H9 (cell line): ENCODE measurements at places on chromosomes 1 and 21.
A peak's percentile ranks its signal among the peaks of the same experiment; 100 is the strongest.

DNA sequence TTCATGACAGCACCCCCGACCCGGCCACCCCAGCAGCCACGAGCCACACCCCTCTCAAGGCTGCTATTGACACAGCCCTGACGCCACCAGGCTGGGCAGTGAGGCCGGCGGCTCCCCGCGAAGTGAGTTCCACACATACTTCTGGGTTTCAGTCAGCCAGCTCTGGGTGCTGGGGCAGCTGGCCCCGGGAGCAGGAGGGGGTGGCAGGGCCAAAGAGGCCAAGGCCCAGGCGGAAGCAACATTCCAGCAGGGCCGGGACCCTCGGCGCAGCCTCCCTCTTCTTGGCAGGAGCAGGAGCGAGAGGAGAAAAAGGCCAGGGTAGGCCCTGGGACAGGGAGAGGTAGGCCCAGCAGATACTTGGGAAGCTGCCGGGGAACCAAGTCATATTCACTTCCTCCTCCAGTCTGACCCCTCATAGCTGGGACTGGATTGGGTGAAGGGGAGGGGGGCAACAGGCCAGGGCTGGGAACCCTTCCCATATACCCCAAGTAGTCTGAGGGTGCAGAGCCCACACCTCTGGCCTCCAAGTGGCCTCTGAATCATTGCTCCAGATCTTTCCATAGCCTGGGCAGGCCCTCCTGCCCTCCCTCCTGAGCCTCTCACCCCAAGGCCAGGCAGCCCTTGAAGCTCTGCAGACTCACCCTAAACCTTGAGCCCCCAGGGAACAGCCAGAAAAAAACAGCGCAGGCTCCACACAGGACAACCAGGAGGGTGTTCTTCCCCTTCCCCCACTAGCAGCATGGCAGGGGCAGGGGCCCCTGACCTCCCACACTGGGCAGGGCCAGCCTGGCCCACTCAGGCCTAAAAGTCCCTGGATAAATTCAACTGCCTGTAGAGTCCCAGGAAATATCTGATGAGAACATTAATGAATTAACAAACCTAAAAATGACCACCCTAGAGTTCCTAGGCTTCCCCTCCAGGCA lies 5.7 kb downstream of the HSPG2 start:
- H3K27me3 ChIP-seq: no peaks in the 10 kb centered on the region
- peaks cover 21% of the 10 kb centered on the region for H3K36me3 ChIP-seq
- H3K4me1 ChIP-seq: peaks cover 7% of the 10 kb centered on the region; the same call in 1 of the 2 replicates
- no peak overlapping the region for H3K27ac ChIP-seq

GRCh38 chr1:212669102-212669501 lies 30.5 kb downstream of the BATF3 start:
- H3K27me3 ChIP-seq: peaks cover 2% of the 10 kb centered on the region; the same call in 1 of the 2 replicates
- H3K4me1 ChIP-seq: peaks cover 9% of the 10 kb centered on the region; the same call in 1 of the 2 replicates
- no peak overlapping the region for H3K4me3 ChIP-seq
- no peaks in the 10 kb centered on the region for H3K36me3 ChIP-seq

GRCh38 chr1:109704173-109704572 lies 7.9 kb upstream of the GSTM5 start:
- no peak overlapping the region for H3K27ac ChIP-seq
- DNase-seq: no peak
- peaks cover 21% of the 10 kb centered on the region; the same call in 1 of the 2 replicates for H3K36me3 ChIP-seq
- H3K27me3 ChIP-seq: no peaks in the 10 kb centered on the region

DNA sequence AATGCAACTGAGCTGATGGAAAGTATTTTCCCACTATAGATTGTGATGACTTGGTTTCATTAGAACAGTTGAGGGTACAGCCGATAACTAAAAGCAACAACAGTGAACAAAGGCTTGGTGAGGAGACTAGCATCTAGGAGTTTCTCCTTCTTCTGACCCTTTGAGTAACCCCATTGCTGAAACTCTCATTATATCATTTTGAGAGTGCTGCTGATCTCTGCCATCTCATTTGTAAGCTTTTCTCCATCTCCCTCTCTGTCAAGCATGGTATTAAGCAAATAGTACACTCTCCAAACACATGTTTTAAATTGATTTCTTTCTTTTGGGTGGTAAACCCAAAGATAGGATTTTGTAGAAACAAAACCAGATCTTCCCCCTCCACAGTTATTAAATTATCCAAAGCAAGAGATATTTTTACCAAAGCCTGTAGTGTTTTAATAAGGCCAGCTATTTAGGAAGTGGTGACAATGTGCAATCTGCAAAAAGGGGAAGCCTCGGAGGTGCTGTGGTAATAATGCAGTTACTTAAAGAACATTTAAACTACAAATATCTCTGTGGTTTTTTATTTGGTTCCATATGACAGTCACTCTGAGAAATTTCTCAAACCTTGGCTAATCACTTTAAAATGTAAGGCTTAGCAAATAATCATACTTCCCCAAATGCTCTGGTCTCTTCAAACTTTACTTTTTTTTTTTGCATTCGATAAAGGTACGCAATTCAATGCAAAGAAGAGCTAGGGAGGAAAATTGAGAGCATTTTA lies 287.5 kb downstream of the HLX start:
- H3K4me3 ChIP-seq: no peak overlapping the region
- DNase-seq: no peak
- no peaks in the 10 kb centered on the region for H3K27me3 ChIP-seq
- peaks cover 7% of the 10 kb centered on the region for H3K4me1 ChIP-seq
- peaks cover 3% of the 10 kb centered on the region for H3K36me3 ChIP-seq
- no peak overlapping the region for H3K27ac ChIP-seq

DNA sequence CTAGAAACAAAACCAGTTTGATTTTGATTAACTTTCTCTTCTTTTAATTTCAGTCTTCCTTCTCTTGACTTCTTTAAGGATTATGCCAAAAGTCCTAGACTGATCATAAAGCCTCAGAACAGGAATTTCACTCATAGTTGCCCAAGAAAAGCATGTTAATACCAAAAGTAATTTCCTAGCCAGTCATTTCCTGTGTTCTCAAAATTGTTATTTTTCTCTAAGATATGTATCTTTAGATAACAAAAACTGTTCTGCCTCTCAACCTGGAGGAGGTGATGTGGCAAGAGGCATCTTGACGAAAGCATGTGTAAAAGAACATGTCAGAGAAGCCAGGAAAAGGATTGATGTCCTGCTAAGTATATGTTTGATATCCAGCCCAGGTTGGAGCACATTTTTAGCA lies 78.0 kb upstream of the IPO9 start:
- H3K4me1 ChIP-seq: peaks cover 26% of the 10 kb centered on the region; the same call in 1 of the 2 replicates
- no peak for DNase-seq
- H3K4me3 ChIP-seq: no peak overlapping the region
- no peaks in the 10 kb centered on the region for H3K36me3 ChIP-seq
- H3K27me3 ChIP-seq: no peaks in the 10 kb centered on the region
- no peak overlapping the region for H3K27ac ChIP-seq

- H3K27me3 ChIP-seq: no peaks in the 10 kb centered on the region
- H3K27ac ChIP-seq: no peak overlapping the region
- DNase-seq: no peak
- peaks cover 10% of the 10 kb centered on the region; the same call in 1 of the 2 replicates for H3K4me1 ChIP-seq
Measured at GRCh38 chr1:9317591-9318417, 25.1 kb downstream of the SPSB1 start.

GRCh38 chr1:21257431-21258135 lies 32.7 kb downstream of the ECE1 start:
- no peak for DNase-seq
- H3K36me3 ChIP-seq: peaks cover 6% of the 10 kb centered on the region
- no peak overlapping the region for H3K4me3 ChIP-seq
- H3K27me3 ChIP-seq: no peaks in the 10 kb centered on the region
- H3K27ac ChIP-seq: no peak overlapping the region
- H3K4me1 ChIP-seq: peaks cover 10% of the 10 kb centered on the region

DNA sequence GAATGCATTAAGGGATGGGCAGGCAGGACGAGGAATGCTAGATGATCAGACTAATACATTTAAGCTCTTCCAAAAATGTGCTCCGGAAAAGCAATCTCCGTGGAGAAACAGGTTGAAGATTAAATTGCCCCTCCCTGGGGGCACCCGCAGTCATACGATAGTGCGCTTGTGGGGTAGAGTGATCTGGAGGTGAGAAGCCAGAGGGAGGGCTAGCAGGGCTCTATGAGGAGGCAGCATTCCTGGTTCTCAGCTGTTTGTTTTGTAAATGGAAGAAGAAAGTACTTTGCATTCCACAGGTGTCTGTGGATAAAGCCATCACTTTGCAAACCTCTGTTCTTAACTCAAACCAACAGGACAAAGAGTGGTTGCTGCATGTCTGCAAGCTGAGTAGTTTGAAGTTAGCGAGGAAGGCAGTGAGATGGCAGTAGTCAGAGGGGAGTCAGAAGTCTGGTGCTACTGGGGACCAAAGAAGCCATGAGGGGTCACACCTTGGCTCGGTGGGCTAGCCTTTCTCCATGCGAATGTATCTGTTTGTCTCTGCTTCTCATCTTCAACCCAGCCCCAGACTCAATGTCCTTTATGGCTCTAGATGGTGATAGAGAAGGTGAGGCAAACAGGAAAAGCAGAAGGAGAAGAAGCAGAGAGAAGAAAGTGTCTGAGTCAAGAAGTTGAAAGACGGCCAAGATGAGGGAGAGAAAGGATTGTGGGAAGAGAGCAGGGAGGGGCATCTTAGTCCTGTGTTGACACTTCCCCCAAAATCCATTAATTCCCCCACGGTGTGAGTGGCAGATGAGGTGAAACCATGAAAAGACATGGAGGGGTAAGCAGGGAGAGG lies 65.2 kb upstream of the GJA8 start:
- no peaks in the 10 kb centered on the region for H3K27me3 ChIP-seq
- peak; percentile 85 for DNase-seq
- H3K4me1 ChIP-seq: peaks cover 24% of the 10 kb centered on the region; the same call in 1 of the 2 replicates
- peak overlapping the region; percentile 10; the same call in 2 of the 3 replicates for H3K4me3 ChIP-seq
- H3K36me3 ChIP-seq: peaks cover 5% of the 10 kb centered on the region; the same call in 1 of the 2 replicates

GRCh38 chr1:68173283-68173935 lies 58.9 kb downstream of the WLS start:
- no peaks in the 10 kb centered on the region for H3K36me3 ChIP-seq
- no peak overlapping the region for H3K4me3 ChIP-seq
- no peak overlapping the region for H3K27ac ChIP-seq
- H3K4me1 ChIP-seq: no peaks in the 10 kb centered on the region

- H3K4me1 ChIP-seq: no peaks in the 10 kb centered on the region
- no peak overlapping the region for H3K4me3 ChIP-seq
- no peaks in the 10 kb centered on the region for H3K27me3 ChIP-seq
Measured at GRCh38 chr1:159212596-159212995, 7.9 kb downstream of the ACKR1 start.

DNA sequence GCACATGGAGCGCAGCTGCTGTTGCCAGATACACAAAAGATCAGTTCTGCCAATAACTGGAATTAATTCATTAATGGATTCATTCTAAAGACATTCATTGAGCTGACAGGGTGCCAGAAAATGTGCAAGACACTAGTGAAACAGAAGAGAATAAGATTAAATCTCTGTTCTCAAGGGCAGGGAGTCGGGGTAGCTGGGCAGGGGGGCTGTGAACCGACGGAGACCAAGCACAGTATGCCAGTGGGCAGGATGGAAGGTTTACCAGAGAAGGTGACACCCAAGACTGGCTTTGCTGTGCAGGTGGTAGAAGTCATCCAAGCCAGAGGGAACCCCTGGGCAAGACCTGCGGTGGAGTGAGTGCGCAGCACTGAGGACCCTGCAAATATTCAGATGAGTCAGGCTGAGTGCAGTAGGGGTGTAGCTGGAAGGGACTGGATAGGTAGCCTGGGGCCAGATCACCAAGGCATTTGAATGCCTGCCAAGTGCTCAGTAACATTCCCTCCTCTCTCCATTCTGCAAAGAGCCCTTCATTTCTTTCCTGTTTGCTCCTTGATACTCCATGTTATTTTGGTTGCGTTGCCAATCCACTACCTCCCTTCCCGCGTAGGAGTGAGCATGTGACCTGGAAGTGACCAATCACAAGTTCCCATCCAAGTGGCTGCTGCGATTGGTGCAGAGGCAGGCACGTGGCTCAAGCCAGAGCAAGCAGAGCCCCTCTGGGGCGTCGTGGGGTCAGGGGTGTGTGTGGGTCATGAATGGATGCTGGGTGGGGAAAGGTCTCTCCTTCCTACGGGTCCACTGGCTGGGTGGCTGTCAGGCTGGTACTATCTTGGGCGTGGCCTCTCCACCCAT lies 413.1 kb downstream of the PTPRU start:
- H3K4me3 ChIP-seq: no peak overlapping the region
- no peaks in the 10 kb centered on the region for H3K36me3 ChIP-seq
- DNase-seq: peak; percentile 23

DNA sequence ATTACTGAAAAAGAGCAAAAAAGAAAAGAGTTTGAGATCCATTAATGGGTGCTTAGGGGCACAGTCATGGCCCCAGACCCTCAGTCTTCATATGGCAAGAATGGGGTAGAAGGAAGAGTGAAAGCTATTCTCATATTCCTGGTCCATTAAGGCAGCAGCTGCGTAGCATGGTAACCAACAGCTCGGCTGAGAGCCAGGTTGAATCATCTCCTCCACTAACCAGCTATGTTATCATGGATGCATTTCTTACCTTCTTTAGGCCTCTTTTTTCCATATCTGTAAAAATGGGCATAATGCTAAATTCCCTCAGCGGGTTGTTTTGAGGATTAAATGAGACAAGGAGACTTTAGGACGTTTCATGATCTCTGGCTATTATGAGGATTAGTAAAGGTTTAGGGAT lies 15.0 kb upstream of the SARS1 start:
- no peaks in the 10 kb centered on the region for H3K27me3 ChIP-seq
- no peaks in the 10 kb centered on the region for H3K4me1 ChIP-seq
- no peak overlapping the region for H3K4me3 ChIP-seq
- no peak overlapping the region for H3K27ac ChIP-seq
- no peaks in the 10 kb centered on the region; the same call in 2 of the 3 replicates for H3K36me3 ChIP-seq

- H3K36me3 ChIP-seq: peaks cover 9% of the 10 kb centered on the region; the same call in 1 of the 2 replicates
- no peak overlapping the region for H3K27ac ChIP-seq
- H3K4me1 ChIP-seq: peaks cover 17% of the 10 kb centered on the region; the same call in 1 of the 2 replicates
- no peak for DNase-seq
Measured at GRCh38 chr1:37473431-37474045, 842 bp upstream of the ZC3H12A start.

DNA sequence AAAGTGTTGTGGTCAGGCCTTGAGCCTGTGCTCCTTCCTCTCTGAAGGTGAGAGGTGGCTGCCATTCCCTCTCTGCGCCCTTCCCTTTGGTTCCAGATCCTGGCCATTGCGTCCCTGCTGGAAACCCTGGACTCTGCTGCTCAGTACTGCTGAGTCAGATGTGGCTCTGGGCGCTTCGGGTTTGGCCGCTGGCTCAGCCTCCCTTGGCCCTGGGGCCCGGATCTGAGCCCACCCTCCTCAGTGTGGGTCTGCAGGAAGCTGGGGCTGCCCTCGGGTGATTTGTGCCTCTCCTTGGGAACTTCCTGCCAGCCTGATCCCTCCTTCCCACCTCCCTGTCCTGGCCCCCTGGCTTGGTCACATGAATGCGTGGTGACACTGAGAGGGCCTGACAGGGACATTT lies 32.2 kb downstream of the QSOX1 start:
- no peak overlapping the region for H3K27ac ChIP-seq
- H3K36me3 ChIP-seq: peaks cover 17% of the 10 kb centered on the region
- H3K4me1 ChIP-seq: no peaks in the 10 kb centered on the region
- no peak overlapping the region for H3K4me3 ChIP-seq
